ENCODE measurements at places on chromosomes 11 and 22.

DNA sequence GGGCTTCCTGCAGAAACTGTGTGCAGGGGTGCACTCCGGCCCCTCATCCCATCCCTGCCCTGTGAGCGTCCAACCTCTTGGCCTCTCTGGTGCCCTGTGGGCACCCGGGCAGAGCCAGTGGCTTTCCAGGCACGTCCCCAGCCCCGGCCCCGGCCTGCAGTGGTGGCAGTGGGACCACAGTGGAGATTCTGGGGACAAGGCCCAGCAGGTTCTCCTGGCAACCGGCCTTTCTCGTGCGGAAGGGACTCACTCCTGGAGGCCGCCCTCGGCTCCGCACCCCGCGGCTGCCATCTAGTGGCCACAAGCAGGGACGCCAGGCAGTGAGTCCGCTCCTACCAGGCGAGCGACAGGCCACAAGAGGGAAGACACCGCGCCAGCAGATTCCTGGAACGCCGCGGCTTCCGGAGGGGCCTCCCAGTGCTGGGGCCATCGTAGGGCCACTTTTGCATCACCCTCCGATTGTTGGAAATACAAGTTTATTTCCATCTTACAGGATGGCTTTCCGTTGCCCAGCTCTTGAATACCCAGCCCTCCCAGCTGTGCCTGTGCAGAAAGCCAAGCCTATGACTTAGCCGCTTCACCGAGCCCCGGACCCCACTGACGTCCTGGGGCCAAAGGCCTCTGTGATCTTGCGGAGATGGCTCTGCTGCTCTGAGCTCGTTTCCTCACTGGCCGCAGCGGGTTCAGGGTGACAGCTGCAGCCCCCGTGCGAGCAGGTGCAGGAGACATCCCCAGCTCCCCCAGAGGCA is 357.3 kb downstream of the CTTN start:
- peak; percentile 83 for DNase-seq

- no peak for DNase-seq
Measured at GRCh38 chr22:40479887-40480538, 109.6 kb downstream of the SGSM3 start.

- no peak for DNase-seq
Measured at GRCh38 chr11:38593649-38594048, 1995.6 kb upstream of the RAG2 start.

DNA sequence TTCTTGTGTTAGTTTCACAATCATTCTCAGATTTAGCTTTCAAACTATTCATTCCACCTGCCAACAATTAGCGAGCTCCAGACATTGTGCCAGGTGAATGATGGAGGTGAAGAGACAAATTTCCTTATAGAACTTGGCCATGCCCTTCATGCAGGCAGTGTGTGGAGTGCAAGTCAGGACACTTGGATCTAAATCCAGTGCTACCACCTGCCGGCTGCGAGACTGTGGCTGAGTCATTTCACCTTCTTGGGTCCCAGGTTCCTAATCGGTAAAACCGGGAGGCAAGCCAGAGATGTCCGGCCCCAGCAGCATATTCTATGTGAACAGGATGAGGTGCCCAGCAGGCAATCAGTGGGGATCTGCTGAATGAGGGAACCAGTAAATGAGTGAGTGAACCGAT is 18.6 kb upstream of the EHF start:
- DNase-seq: no peak

- DNase-seq: peak; percentile 82
Measured at GRCh38 chr11:110349138-110349996, 53.0 kb upstream of the RDX start.

DNA sequence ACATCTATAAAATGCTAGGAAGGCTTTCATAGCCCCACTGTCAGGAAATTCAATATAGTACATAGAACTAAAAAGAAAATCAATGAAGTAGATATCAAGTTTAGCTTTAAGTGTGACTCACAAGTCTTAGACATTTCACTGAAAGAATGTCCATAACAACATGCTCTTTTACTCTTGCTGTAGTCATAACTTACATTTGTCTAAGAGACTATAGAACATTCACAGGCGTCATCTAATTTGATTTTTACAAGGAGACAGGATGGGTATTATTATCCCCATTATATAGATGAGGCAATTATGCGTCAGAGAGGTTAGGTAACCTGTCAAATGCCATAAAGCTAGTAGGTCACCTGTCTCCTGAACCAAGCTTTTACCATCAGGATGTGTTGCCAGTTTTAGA is 36.9 kb downstream of the BDNF start:
- no peak for DNase-seq

DNA sequence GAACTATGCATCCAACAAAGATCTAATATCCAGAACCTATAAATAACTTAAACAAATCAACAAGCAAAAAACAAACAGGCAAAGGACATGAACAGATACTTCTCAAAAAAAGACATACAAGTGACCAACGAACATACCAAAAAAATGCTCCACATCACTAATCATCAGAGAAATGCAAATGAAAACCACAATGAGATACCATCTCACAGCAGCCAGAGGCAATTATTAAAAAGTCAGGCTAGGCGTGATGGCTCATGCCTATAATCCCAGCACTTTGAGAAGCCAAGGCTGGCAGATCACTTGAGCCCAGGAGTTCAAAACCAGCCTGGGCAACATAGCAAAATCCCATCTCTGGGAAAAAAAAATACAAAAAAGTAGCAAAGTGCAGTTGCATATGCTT is 10.7 kb downstream of the SAA4 start:
- no peak for DNase-seq

DNA sequence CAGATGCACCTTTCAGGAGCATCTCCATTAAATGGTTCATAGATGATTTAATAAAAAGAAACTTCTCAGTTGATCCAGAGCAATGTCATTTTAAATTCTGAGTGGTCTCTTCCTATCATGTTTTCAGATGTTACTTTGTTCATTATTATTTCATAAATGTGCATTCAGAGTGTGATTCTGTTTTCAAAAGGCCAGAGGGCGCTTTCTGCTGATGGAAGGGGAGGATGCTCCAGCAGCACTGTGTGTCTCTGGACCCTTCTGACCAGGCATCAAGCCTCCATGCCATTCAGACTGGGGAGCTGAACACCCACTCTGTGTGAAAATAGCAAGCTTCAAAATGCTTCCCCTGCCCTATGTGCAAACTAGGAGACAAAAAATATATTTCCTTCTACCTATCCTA is 23.9 kb upstream of the CRTAM start:
- DNase-seq: no peak

DNA sequence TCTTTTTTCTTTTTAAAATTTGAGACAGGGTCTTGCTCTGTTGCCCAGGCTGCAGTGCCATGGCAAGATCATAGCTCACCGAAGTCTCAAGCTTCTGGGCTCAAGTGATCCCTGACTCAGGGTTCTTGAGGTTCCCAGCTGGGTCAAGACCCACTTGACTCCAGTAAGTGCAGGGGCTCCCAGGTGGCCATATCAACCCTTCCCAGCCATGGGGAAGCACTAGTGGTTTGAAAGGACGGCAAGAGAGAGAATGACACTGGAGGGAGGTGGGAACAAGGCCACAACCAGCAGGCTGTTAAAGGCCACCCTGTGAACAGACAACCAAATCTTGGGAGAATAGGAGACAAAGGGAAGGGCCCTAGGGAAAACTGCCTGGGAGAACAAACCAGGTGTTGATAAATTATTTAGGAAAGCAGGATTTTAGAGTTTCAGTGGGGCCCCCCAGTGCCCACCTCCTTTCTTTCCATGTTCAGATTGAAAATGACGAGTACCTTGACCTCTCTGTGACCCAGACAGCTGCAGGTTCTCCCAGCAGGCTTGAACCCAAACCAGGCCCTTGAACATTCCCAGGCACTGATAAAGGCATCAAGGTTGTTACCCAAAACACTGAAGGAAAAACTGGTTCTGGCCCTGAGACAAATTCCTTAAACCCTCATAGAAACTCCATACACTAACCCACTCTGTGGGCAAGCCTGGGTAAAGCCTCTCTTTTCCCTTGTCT is 28.8 kb downstream of the KLHL22 start:
- no peak for DNase-seq

GRCh38 chr11:86067009-86067850 is 1.7 kb downstream of the PICALM start:
- no peak for DNase-seq

DNA sequence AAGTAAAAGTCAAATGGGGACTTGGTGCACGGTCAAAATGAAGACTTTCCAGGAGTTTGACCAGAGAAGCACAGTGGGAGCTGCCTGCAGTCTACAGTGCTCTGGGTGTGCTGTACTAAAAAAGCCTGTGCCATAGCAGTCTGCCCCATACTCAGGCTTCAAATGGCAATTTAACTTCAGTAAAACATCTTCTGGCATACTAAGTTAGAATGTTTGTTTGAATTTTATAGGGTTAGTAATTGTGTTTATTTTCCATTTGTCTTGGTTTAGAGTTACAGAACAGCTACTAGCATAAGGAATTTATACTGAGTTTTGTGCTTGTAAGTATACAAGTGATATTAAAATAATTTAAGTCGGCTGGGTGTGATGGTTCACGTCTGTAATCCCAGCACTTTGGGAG is 29.3 kb upstream of the LIPT2 start:
- no peak for DNase-seq

DNA sequence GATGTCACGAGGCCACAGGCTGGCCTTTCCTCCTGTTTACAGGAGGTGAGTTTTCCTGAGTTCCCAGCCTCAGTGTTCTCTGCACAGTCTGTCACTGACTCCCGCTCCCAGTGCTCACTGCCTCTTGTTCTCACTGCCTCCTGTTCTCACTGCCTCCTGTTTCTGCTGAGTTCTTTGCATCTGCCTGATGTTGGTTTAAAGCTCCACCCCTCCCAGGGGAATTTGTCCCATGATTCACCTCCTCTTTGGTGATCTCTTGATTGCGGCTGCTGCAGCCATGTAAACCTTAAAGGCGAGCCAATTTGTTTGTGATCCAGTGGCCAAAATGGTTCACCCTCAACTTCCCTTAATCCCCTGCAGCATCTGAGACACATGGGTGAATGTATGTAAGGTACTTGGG is 6.0 kb upstream of the TUBA8 start:
- DNase-seq: no peak

GRCh38 chr22:43625242-43625641 is 186.9 kb downstream of the EFCAB6 start:
- DNase-seq: no peak

DNA sequence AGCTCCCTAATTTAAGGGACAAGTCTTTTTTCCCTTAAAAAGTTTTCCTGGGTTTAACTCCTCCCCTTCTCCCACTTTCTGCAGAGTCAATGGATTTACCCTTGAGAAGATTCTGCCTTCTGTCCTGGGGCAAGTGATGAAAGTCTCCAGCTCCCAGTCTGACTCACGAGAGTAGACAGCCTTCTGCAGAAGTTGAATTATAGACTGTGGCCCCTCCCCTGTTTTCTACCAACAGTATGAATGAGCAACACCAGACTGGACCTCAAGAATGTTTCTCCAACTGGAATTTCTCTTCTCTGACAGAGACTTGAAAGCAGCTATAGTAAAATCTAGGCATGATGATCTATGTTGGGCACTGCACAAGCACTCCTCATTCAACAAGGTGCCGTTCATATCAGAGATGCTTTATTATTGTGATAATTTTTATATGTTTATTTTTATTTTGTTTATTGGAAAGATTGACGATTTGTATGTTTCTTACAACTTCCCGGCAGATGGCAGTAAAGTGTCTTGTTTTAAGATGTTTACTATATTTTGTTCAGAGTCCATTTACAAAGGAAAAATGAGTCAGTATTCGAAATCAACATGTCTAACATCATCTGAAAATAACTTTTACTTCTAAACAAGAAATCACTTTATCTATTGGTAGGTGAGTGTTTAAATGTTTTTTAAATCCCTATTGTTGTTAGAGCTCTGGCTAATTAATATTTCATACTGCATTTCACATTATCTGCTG is 56.6 kb downstream of the LMO2 start:
- no peak for DNase-seq

GRCh38 chr11:32311346-32312065 is 123.8 kb downstream of the WT1 start:
- no peak for DNase-seq

DNA sequence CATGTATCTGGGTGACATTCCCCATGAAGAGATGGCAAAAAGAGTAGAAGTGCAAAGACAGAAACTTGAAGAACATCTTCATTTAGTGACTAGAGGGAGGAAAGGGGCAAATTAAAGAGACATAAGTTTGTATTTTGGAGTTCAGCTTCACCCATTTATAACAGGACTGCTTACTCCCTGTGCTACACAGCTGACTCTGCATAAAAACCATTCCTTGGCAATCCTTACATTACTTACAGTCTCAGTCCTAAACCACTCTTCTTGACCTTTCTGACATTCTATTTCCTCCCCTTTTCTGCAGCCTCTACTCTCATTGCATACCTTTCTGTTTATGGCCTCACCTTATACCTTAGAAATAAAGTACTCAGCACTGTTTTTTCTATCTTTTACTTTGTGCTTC is 6.8 kb upstream of the SERGEF start:
- DNase-seq: no peak

- DNase-seq: peak; percentile 26
Measured at GRCh38 chr11:119478711-119479285, 55.8 kb upstream of the THY1 start.

DNA sequence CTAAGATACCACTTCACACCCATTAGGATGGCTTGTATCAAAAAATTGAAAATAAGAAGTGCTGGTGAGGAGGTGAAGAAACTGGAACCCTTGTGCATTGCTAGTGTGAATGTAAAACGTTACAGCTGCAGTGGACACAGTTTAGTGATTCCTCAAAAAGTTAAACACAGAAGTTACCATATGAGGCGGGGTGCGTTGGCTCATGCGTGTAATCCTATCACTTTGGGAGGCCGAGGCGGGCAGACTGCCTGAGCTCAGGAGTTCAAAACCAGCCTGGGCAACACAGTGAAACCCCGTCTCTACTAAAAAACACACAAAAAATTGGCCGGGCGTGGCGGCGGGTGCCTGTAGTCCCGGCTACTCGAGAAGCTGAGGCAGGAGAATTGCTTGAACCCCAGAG is 43.5 kb downstream of the SGSM3 start:
- DNase-seq: no peak

- DNase-seq: no peak
Measured at GRCh38 chr11:86500500-86501140, 125.9 kb downstream of the CCDC81 start.

DNA sequence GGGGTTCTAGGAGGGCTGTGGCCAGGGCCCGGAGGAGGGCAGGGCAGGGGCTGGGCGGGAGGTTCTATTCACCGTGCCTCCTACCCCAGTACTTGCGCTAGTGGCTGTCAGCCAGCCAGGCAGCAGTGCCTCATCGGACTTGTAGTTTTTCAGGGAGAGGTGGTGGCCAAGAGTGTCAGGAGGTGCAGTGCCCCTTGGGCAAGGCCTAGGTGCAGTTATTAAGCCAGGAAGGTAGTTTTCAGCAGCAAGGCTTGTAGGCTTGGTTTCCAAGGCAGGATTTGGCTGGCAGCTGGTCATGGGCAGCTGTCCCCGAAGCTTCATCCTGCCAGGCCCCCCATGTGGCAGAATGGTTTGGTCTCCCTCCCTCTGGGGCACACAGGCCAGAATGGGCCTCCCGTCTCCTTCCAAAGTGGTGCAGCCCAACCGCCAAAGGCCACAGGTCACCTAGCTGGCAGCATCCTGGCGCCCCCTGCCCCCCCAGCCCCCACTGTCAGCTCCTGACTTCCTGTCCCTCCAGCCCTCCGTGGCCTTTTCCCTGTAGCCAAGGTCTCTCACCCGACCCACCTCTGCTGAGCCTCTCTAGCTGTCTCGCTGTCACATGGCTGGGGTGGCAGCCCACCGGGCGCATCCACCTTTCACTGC is 8.5 kb downstream of the CCDC88B start:
- DNase-seq: no peak

All from activated CD8-positive, alpha-beta memory T cell treated with anti-CD3 and anti-CD28 coated beads for 24 hours (primary cell).